CD4-positive, alpha-beta T cell treated with Interleukin-12 subunit alpha and Interleukin-12 subunit beta, for 1 hour (primary cell): ENCODE measurements at places on chromosomes 4 and X.

DNA sequence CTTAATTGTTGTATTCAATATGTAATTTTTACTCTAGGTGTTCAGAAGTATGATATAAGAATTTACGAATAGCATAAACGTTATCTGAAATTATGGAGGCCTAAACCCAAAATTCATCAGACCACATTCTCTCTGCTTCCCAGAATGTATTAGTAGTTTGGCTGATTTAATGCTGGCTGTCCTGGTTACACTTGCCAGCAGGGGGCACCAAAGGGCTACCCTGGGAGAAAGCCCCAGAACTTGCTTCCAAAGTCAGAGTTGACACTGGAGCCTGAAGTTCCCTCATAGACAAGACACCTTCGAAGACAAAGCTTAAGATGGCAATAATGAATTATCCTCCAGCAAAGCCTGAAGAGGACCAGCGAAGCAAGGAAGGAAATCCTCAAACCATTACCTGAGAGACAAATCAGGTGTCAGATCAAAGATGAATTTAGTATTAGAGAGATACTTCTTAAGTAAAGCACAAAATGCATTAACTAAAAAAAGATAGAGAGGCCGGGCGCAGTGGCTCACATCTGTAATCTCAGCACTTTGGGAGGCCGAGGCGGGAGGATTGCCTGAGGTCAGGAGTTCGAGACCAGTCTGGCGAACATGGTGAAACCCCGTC lies 11.3 kb upstream of the ANOS1 start:
- DNase-seq = peak; percentile 49

GRCh38 chr4:26544421-26544820 lies 39.5 kb upstream of the TBC1D19 start:
- no peak for DNase-seq

DNA sequence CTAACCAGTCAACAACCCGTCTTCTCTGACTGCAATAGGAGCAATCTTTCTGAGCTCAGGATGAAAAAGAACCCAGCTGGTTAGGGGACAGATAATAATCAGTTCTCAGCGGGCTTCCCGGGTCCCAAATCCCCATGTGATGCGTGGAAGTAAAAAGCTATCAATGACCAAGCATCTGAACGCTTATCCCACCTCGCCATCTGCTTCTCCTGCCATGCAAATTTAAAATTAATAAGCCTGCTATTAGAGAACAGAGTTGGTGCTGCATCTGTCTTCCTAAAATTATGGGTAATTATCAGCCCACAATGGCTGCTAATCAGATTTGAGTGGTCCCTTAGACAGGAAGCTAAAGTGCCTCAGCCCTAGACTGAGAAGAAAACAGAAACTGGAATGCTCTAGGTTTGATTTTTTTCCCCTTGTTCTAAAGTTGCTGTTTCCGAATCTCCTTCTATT lies 37.5 kb downstream of the AFAP1 start:
- DNase-seq = no peak

DNA sequence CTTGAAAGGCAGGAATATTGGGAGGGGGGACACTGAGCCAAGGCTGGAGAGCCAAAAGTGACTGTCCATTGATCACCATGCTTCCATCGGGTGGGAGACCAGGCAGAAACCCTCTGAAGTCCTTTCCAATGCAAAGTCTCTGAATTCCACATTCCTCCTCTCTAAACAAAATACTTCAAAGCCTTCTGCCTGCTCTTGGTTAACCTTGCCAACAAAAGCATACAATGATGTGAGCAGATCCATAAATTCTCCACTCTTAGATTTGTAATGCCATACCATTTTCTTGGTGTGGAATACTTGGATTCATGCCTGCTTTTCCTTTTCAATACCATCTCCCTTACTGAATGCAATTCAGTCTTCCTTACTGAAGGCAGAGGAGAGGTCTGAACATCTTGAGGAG lies 74.1 kb upstream of the FAM9B start:
- DNase-seq = no peak

DNA sequence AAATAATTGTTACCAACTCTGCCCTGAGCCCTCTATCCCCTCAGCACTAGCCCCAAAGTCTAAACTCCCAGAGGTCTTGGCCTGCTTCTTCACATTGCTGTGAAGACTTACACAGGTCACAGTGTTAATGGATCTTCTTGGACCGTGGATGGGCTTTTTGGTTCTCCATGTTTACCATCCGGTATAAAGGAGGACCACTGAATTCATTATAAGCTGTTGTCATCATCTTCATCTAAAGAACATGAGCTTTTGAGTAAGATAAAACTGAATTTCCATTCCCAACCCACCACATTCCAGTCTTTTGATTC lies 8.5 kb downstream of the NUDT11 start:
- no peak for DNase-seq
